Mucosa of gallbladder (tissue), 1 donor: ENCODE measurements at places on chromosomes 2 and 18.

GRCh38 chr18:9428862-9429661, 46.3 kb upstream of the RALBP1 start:
- no peak for DNase-seq

DNA sequence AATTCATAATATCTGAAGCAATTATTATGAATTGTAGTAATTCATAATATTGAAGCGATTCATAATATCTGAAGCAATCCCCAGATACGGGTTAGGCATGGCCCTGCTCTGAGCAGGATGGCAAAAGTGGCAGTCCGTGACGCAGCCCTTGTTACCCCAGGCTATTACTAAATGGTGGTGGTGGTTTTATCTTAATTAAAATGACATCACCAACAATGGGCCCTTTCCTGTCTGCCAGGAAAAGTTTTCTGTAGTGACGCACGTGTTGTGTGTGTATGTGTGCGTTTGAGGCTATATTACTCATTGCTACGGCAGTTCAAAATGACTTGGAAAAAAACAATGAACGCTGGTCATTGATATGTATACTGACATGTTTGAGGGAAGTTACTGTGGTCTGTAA, 10.6 kb upstream of the MOCOS start:
- no peak for DNase-seq

DNA sequence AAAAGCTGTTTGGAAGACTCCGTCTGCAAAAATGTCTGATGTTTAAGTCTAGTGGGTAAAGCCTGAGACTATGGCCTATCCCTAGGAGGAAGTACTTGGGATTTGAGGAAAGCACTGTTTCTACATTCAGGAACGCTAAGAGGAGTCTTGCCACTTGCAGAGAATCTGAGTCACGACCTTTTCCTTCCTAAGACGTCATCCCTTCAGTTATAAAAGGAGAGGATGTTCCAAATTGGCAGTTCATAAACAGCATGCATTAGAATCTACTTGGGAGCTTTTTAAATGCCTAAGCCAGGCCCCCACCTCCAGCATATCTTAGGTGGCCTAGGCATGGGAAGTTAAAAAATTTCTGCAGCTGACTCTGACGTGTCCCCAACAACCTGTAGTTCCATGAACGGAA, 125.9 kb downstream of the TTC32 start:
- no peak for DNase-seq

- no peak for DNase-seq
These were observed 250.3 kb upstream of the EPHA4 start for GRCh38 chr2:221822416-221822815.

DNA sequence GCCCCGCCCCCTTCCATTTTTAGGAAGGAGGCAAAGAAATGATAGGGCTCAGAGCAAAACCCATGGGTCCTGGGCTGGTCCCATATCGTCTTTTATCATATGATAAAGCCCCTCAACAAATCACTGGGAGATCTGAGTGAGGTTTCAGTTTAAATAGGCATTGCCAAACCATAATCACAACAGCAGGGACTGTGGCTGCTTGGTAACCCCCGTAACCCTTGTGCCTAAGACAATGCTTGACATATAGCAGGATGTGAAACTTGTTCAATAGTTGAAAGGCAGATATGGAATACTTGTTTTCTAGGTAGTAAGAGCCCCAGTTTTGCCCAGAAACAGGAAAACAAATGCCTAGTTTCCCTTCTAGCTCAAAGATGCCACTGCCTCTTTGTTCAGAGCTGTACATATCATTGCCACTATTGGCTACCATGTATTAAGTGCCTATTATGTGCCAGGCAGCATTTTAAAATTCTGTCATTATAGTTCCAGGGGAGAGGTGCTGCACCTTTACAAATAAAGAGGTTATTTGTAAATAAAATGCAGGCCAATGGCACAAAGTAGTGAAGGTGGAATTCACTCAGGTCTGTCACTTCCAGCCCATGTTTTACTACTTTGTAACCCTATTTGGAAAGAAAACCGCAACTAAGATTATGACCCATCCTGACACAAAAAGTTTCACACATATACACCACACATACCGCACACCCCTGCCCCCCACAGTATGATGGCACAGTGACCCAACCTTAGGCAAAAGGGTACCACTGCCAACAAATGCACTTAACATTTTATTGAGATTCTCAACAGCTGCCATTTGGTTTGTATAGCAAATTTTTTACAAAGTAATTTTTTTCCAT, 14.2 kb downstream of the NAGK start:
- DNase-seq, result no peak

DNA sequence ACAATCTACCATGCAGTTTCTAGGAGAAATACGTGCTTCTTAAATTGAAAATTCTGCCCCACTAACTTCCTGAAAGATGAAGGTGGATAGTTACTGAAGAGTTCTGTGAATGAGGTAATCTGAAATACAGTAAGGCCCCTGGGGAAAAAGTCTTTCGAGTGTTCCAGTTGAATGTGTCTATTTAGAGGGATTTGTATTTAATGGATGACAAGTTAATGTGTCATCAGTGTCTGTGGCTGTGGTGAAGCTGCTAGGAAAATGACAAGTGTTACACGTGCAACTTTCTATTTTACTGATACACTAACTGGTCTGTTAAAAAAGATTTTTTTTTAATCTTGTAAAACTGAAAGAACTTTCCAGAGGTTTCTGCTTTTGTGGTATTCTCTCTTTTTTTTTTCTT, 384.6 kb downstream of the STK39 start:
- DNase-seq, result no peak
